Osteocyte (in vitro differentiated cells): ENCODE measurements at places on chromosomes 2 and 18. TPM values are rescaled to one million over a fixed set of nuclear protein-coding genes. Genes with fewer than 3 reads are reported as not detected.

DNA sequence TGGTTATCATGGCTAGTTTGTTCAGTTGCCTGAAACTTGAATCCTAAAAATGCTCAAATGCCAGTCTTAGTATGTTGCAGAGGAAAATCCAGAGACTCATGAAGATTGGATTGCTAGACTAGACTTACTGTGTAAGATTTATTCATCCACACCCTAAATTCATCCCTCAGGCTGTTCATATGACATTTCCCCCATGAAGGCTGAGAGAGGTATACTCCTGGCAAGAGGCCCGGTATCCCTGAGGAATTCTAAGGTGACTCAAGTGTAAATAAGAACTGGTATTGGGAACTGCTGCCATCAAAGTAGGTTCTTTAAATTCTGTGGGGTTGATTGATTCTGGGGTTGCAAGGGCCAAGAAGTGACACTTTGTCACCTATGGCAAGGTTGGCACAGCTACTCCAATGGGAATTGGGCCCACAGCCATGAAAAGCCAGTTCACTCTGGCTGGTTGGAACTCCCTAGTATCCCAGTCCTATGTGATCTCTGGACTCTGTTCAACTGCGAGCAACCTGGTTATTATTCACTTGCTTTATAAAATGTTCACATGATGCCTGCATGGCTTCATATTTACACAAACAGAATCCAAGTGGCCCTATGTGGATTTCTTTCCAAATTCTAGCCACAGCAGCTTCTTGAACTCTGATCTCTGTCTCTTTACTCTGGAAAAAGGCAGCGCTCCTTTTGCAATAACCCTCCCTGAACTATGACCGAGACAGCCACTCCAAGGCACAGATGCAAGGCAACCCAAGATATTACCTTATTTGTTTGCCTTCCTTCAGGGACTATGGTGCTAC lies 429.1 kb downstream of the CBLN2 start:
- no peaks in the 10 kb centered on the region for H3K36me3 ChIP-seq
- DNase-seq: no peak
- no peak overlapping the region for H3K4me3 ChIP-seq
- no peaks in the 10 kb centered on the region for H3K27me3 ChIP-seq
- no peak overlapping the region for H3K27ac ChIP-seq

DNA sequence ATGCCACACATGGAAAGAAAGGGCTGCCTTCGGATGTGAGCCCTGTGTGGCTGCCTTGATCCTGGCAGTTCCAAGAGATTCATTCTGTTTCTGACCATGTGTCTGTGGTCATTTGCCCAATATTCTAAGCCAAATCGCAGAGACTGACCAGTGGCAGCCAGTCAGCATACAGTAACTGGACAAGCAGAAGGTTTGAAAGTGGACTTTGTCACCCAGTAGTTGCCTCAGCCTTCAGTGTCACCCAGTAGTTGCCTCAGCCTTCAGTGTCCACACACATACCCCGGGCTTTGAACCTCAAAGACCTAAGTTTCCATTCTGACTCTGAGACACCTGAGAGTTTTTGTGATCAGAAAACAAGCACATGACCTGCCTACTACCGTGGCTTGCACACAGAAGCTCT lies 5.0 kb downstream of the RFX8 start:
- peaks cover 11% of the 10 kb centered on the region for H3K4me1 ChIP-seq
- DNase-seq: no peak
- no peak overlapping the region for H3K4me3 ChIP-seq
- H3K36me3 ChIP-seq: no peaks in the 10 kb centered on the region

- DNase-seq: no peak
- peaks cover 21% of the 10 kb centered on the region for H3K4me1 ChIP-seq
- no peak overlapping the region for H3K4me3 ChIP-seq
- H3K36me3 ChIP-seq: peaks cover 2% of the 10 kb centered on the region
- no peak overlapping the region for H3K27ac ChIP-seq
Observed at GRCh38 chr2:209638346-209638745, 133.3 kb upstream of the UNC80 start.

GRCh38 chr2:173119069-173119807 lies 43.6 kb downstream of the MAP3K20 start:
- no peaks in the 10 kb centered on the region for H3K27me3 ChIP-seq
- peaks cover 15% of the 10 kb centered on the region for H3K4me1 ChIP-seq
- no peak overlapping the region for H3K4me3 ChIP-seq

DNA sequence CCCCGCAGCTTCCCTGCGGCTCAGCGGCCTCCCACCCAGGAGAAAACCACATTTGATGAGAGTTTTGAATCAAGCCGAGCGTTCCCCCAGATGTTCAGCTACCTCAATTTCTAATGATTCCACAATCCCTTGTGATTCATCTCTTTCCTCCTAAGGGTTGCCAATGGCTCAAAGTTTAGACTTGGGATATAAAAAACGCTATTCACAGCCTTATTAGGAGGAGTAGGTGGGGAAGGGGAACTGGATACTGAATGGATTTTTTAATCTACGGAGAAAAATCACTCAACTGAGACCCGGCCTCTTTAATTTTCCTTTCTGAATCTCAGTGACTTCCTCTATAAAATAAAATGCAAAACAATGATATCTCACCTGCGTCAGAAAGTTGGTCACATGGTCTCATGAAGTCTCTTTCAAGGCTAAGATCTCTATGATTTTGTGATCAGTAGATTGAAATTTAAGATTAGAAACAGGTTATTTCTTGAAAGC lies 192.6 kb upstream of the TCF4 start:
- no peaks in the 10 kb centered on the region for H3K27me3 ChIP-seq
- no peak overlapping the region for H3K27ac ChIP-seq
- DNase-seq: no peak
- no peaks in the 10 kb centered on the region for H3K36me3 ChIP-seq

- no peak overlapping the region for H3K27ac ChIP-seq
- H3K27me3 ChIP-seq: no peaks in the 10 kb centered on the region
- peaks cover 12% of the 10 kb centered on the region for H3K4me1 ChIP-seq
- no peak for DNase-seq
- H3K36me3 ChIP-seq: no peaks in the 10 kb centered on the region
- H3K4me3 ChIP-seq: no peak overlapping the region
Observed at GRCh38 chr2:189306525-189306924, 127.0 kb upstream of the COL5A2 start.

GRCh38 chr2:144703852-144704708 lies 184.2 kb upstream of the ZEB2 start:
- H3K4me3 ChIP-seq: no peak overlapping the region
- H3K36me3 ChIP-seq: no peaks in the 10 kb centered on the region
- DNase-seq: no peak
- no peak overlapping the region for H3K27ac ChIP-seq

GRCh38 chr18:6629635-6630140 lies 99.8 kb upstream of the ARHGAP28 start:
- H3K27ac ChIP-seq: no peak overlapping the region
- no peaks in the 10 kb centered on the region for H3K36me3 ChIP-seq
- DNase-seq: no peak
- peaks cover 63% of the 10 kb centered on the region for H3K4me1 ChIP-seq

GRCh38 chr2:38462121-38462661 lies 85.1 kb upstream of the ATL2 start:
- H3K27me3 ChIP-seq: peaks cover 14% of the 10 kb centered on the region
- H3K36me3 ChIP-seq: no peaks in the 10 kb centered on the region
- H3K4me1 ChIP-seq: peaks cover 54% of the 10 kb centered on the region
- H3K27ac ChIP-seq: peak overlapping the region; percentile 17
- no peak for DNase-seq

- DNase-seq: no peak
- H3K36me3 ChIP-seq: peaks cover 7% of the 10 kb centered on the region
- H3K27ac ChIP-seq: peak overlapping the region; percentile 85
- no peak overlapping the region for H3K4me3 ChIP-seq
- no peaks in the 10 kb centered on the region for H3K27me3 ChIP-seq
Observed at GRCh38 chr2:236769981-236770671, 200.5 kb downstream of the ACKR3 start.

DNA sequence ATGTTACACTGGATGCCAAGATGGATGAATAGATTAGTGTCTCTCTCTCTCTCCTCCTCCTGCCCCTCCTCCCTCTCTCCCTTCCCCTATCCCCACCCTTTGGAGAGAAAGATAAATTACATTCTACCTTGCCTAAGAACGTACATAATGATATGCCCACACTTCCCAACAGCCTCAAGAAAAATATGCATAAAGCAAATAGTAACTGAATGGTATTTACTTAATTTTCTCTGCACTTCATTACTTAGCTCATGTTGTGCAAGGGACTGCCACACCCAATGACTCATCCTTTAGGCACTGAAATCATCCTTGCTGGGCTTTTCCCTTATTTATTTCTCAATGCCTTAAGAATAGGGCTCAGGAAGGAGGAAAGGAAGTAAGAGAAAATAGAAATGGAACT lies 137.3 kb upstream of the PID1 start:
- H3K4me3 ChIP-seq: no peak overlapping the region
- peaks cover 51% of the 10 kb centered on the region for H3K4me1 ChIP-seq
- no peaks in the 10 kb centered on the region for H3K36me3 ChIP-seq
- H3K27ac ChIP-seq: peak overlapping the region; percentile 83
- DNase-seq: no peak
- no peaks in the 10 kb centered on the region for H3K27me3 ChIP-seq

DNA sequence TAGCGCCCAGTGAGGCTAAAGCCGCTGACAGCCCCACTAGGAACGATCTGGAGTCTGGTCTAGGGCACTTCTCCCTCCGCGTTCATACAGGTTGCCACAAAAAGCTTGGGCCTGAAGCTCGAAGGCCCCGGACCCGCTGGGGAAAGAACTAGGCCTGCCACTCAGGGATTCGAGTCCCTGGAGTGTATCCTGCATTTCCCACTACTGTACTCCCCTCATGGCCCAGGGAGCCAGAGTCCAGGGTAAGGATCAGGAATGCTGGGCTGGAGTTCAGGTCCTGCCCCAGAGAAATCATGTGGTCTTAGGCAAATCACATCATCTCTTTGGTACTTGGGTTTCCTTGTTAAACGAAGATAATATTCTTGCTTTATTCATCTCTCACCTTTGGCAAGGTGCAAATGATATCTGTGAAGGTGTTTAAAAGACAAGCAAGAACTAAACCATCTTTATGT lies 1.4 kb upstream of the ZFP36L2 start:
- DNase-seq: no peak
- peak overlapping the region; percentile 86 for H3K27ac ChIP-seq
- no peaks in the 10 kb centered on the region for H3K27me3 ChIP-seq
- peaks cover 25% of the 10 kb centered on the region for H3K4me1 ChIP-seq
- H3K4me3 ChIP-seq: peak overlapping the region; percentile 79

- H3K4me1 ChIP-seq: peaks cover 9% of the 10 kb centered on the region
- no peaks in the 10 kb centered on the region for H3K27me3 ChIP-seq
Observed at GRCh38 chr18:56407646-56408180, 230.7 kb downstream of the TXNL1 start.

- DNase-seq: peak; percentile 48
- no peak overlapping the region for H3K4me3 ChIP-seq
- peaks cover 14% of the 10 kb centered on the region for H3K27me3 ChIP-seq
Observed at GRCh38 chr2:8576525-8577167, 105.2 kb upstream of the ID2 start.

Gene GALNT1
- total RNA-seq: 264 and 270 TPM in 2 replicates

Gene ITPRIPL1
- 0.50 and 0.86 TPM in 2 replicates for total RNA-seq

Gene EMX1
- total RNA-seq: not detected in 2 replicates

Gene DSG4
- not detected in 2 replicates for total RNA-seq
